SW 1271 (cell line): ENCODE measurements at places on chromosomes 13 and 19.

DNA sequence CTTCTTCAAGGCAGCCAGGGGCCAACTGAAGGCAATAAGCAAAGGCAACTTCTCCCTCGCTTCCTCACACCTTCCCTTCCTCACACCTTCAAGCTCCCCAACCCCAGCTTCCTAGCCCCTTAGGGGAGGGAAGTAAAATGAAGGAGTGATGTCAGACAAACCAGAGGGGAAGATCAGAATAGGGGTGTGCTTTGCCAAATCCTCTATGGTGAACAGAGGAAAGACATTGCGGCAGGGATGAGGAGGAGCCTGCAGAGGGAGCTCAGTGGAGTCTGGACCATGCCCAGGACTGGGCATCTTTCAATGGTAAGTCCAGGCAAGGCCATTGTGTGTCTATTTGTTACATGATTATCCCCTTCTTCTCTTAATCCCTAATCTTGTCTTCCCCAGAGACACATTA lies 164.0 kb downstream of the TSHZ3 start:
- no peak for DNase-seq

GRCh38 chr13:30312904-30313303 lies 5.6 kb upstream of the KATNAL1 start:
- DNase-seq, result no peak

DNA sequence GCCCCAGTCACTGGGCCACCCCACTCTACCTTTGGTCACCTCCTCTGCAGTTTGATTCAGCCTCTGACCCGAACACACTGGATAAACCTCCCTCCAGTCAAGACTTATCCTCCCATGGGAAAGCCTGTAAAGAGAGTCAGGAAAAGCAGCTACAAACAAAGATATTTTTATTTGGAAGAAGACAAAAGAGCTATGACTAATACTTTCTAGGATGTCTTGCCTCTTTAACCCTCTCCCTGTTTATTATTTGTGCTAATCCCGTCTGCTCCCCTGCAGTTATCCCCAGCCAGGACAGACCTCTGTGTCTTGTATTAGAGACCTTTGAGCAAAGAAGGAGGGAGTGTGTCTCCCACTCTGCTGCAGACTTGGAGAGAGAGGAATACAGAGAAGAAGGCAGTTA lies 178.3 kb downstream of the EFNB2 start:
- no peak for DNase-seq

DNA sequence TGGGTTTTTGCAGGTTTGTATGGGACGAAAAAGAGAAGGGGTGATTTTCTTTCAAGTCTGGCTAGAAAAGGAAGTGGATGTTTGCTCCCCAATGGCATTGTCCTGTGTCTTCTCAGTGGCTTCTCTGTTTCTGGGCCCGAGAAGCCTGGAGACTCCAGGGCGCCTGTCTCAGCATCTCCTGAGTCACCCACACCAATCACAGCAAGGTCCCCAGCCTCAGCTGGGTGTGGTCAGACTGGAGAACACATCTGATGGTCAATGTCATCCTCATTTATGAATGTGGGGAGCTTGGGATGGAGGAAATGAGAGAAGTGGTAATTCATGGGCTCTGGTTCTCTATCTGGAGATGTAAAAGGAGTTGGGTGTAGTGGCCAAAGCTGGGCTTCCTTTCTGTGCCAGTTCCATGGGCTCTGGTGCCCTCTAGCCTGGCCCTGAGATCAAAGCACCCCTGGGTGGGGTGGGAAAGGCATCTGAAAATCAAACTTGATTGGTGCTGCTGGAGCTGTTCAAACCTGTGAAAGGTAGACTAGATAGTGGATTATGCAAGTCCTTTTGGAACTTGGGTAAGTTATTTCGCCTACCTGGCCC lies 13.4 kb downstream of the RASL11A start:
- peak; percentile 36 for DNase-seq

DNA sequence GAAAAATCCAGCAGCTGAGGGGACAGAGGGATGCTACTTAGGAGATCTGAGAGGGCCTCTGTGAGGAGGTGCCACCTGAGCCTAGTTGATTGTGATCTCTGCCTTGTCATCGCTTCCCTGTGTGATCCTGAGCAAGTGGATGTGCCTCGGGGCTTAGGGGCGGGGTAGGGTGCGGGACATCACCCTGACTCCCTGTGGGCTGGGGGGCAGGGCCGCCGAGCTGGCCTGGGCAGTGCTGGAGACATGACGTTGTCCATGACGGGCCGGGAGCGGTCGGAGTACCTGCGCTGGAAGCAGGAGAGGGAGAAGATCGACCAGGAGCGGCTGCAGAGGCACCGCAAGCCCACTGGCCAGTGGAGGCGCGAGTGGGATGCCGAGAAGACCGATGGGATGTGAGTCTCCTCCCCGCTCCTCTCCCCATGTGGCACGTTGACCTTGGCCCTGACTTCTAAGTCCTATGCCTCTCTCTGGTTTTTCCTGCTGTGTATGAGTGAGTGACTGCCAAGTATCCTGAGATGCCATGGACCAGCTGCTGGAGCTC lies 8.2 kb upstream of the INAFM1 start:
- no peak for DNase-seq

GRCh38 chr19:49690656-49691242 lies at the start of gene CPT1C:
CPT1C (plus strand) TSS chr19:49691116; CDS start chr19:49692253, 1,137 bp downstream.
- DNase-seq, result no peak

DNA sequence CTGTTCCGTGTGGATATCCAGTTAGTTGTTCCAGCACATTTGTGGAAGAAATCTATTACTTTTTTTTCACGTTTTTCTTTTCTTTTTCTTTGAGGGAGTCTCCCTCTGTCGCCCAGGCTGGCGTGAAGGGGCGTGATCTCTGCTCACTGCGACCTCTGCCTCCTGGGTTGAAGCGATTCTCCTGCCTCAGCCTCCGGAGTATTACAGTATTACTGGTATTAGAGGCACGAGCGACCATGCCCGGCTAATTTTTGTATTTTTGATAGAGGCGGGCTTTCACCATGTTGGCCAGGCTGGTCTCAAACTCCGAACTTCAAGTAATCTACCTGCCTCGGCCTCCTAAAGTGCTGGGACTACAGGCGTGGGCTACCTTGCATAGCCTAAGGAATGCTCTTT lies 43.6 kb downstream of the ZNF611 start:
- no peak for DNase-seq

DNA sequence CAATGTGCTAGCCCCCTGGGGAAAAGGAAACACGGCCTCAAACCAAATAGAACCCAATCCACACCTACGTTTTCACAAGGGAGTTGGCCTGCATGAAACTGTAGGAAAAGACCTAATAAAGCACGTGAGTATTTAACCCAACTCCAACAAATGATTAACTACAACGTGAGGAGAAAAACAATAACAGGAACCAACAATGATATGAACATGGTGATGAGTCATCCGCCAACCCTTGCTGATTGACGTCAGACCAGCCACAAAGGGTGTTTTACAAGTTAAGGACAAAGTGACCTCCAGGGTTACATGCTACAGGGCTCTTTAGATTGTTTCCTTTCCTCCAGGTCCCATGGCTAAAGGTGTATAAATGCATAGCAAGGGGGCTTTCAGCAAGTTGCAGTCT lies 460.5 kb downstream of the COG6 start:
- DNase-seq, result no peak

GRCh38 chr19:13055213-13056051 lies 47.2 kb downstream of the LYL1 start:
- no peak for DNase-seq

DNA sequence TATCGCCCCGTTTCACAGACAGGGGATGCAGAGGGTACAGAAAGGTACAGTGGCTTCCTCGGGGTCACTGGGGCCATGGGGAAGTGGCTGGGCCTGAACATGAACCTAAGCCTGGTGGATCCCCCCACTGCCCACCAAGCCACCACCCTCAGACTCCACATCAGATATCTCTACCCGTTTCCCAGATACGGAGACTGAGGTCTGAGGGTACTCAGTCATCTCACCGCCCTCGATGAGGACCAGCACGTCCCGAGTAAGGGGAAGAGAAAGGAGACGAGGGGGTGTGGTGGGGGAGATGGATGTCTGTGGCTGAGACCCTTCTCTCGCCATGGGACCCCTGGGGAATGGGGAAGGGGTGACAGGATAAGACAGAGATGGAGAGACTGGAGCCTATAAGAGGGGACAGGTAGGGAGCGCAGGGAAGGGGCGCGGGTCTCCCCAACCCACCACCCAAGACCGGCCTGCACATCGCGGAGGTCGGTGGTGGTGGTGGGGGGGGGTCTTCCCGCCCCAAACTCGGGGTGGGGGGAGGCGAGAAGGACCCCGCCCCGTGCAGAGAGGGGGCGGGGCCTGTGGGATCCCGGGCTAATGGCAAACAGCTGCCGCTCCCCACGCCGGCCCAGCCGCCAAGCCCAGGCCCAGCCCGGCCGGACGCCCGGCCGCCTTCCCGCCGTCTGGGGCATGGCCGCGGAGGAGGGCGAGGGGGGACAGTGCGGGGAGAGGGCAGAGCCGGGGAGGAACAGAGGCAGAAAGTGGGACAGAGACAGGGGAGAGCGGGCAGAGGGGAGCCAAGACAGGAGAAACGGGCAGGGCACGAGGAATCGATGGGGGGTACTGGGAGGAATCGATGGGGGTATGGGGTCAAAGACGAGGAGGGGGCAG lies 698 bp downstream of the KANK2 start:
- peak; percentile 17 for DNase-seq

DNA sequence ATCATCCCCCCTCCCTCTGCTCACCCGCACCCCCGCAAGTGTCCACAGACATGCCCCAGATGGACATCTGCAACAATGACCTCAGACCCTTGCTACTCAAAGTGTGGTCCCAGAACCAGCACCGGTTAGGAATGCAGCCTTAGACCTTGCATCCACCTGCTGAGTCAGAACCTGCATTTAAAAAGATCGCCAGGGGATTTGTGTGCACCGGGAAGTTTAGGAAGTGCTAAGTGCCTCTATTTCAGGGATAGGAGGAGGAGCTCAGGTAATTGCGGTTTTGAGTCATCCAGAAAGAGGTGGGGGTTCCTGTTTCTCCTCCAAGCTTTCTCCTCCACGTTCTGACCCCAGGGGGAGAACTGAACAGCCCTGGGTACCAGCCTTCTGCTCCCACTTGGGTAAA lies 46.2 kb downstream of the CACNA1A start:
- DNase-seq, result no peak

GRCh38 chr19:19426799-19427198 lies 21.3 kb downstream of the GATAD2A start:
- DNase-seq, result no peak

- DNase-seq, result no peak
Observed at GRCh38 chr13:31774186-31774750, 34.9 kb downstream of the RXFP2 start.

DNA sequence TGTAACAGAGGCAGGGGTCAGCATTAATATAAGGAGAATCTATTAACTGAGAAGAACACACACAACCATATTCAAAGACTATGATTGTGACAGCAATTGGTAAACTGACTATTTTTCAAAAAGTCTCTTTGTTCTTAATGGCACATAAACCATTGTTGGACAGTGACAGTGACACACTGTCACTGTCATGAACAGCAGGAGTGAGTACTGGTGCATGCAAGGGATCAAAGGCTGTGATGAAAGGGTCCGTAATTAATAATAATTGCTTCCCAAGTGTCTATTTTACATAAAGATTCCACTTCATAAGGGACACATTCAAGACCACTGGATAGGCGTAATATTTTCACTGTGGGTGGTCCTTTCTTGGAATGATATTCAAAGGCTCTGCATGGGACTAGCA lies 50.7 kb downstream of the LHFPL6 start:
- DNase-seq, result no peak

- DNase-seq, result peak; percentile 87
Observed at GRCh38 chr19:39031368-39032062, 834 bp downstream of the FBXO27 start.

GRCh38 chr13:30078059-30078458 lies 227.6 kb upstream of the UBL3 start:
- DNase-seq, result no peak

DNA sequence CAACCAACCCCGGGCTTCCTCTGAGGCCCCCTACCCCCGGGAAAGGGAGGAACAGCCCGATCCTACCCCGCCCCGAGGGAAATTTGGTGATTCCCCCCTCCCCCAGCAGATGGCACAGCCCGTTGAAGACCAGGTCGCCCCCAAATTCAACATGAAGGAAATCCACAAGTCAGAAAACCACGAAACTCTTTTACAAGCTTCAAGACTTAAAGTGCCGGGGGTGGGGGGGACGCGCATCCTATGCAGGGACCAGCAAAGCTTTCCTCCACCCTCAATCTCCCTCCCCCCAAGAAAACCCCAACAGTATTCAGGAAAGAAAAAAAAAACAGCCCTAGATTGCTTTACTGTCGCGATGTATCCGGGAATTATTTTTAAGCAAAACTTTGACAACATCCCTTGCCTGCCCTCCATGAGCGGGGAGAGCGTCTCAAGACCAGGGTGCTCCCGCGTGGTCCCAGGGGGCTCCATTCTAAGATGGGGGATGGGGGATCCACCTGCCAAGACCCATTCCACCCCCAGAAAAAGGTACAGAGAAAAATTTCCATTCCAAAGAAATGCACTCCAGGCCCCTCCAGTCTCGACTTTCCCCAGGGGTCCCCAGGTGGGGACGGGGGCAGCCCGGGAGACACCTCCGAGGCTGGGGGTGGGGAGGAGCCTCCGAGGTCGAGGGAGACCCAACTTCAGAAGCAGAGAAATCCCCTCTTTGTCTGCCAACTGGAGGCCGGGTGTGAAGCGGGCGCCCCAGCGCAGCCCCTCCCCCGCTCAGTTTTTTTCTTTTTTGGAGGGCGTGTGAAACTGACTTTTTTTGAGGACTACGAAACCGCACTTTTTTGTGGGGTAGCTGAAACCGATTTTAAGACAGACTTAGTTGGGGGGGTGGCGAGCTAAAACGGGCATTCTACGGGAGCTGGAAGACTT lies 1.5 kb downstream of the TCF3 start:
- no peak for DNase-seq

- DNase-seq, result no peak
Observed at GRCh38 chr19:39152066-39152465, 26.5 kb downstream of the PAK4 start.

DNA sequence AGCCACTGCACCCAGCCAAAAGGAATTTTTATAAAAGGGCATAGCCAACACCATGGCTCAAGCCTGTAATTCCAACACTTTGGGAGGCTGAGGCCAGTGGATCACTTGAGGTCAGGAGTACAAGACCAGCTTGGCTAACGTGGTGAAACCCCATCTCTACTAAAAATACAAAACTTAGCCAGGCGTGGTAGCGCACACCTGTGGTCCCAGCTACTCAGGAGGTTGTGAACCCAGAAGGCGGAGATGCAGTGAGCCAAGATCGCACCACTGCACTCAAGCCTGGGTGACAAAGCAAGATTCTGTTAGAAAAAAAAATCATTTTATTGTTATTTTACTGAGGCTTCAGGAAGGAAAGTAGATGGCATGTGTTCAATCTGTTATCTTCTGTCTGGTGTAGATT lies 31.3 kb upstream of the FOXO1 start:
- DNase-seq, result no peak

- DNase-seq, result no peak
Observed at GRCh38 chr19:51651216-51651846, 4.7 kb upstream of the SIGLEC14 start.

DNA sequence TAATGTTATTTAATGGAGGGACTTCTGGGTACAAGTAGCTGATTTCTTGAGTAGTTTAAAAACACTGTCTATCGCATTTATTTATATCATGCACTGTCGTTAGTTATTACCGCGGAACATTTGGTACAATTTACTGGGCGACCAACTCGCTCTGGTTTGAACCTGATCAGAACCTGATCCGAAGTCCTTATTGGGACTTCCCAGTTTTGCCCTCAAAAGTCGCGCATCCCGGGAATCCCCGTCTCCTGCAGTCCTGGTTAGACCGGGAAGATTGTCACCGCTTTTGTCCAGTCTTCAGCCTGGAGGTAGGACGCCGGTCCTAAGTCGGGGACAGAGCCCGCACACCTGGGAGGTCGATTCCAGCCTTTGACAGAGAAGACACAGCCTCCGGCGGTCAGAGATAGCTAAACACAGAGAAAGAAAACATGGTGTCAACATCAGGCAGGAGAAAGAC lies 694 bp downstream of the CLN5 start:
- DNase-seq, result no peak

- DNase-seq, result peak; percentile 61
Observed at GRCh38 chr13:85497652-85498051, 301.6 kb downstream of the SLITRK6 start.
